ENCODE measurements at places on chromosomes 3 and 15.

GRCh38 chr15:70271422-70272088, 173.8 kb upstream of the TLE3 start:
- DNase-seq, result no peak

GRCh38 chr3:194876403-194877095, 190.9 kb downstream of the FAM43A start:
- DNase-seq, result no peak

GRCh38 chr15:51846463-51847230, 17.2 kb downstream of the TMOD3 start:
- DNase-seq, result no peak

GRCh38 chr15:56718560-56718959, 14.7 kb downstream of the ZNF280D start:
- no peak for DNase-seq

- no peak for DNase-seq
Measured at GRCh38 chr3:70065696-70066253, 66.2 kb downstream of the SAMMSON start.

DNA sequence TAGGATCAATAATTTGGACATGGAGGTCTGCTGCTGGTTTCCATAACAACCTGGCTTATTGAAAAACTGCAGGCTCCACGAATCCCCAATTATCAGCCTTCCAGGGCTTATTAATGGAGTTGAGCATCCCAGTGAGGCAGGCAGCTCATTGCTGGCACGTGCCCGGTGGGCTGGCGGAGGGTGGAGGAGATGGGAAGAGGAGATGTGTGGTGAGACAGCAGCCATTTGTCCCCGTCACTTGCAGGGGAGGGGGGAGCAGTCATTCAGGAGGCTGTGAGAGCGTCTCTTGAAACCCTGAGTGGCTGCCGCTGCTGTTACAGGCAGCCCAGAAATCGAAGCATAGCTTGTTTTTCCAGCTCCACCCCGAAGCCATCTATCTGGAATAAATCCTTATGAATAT, 70.6 kb downstream of the GAP43 start:
- DNase-seq, result no peak

DNA sequence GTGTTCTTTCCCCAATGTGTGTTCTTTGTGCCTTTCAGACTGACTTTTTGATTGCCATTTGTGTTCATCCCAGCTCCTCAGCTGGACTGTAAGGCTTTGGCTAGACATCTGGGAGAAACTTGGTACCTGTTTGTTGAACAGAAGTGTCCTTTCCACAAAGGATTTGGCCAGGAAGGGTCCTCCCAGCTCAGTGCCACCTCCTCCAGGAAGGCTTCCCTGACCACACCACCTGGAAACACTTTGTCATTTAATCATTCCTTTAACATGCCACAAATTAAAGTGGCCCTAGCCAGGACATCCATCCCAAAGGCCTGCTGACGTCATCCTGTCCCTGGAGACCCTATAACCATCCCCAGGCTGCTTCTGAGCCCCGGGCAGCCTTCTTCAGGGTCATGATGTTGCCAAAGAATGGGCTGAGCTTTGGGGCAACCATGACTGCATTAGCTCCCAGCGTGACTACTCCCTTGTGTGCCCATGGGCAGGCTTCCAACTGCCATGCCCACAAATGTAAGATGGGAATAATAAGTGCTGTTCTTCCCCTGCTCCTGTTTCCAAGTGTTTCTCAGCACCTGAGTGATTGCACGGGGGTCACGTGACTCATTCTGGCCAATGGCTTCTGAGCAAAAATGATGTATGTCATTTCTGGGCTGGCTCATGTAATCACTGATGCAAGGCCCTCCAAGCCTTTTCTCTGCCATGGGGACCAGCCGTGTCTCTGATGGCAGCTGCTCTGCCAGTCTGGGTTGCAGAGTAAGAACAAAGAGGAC, 112.5 kb upstream of the SMAD3 start:
- DNase-seq, result no peak

GRCh38 chr3:148758303-148758884, 60.7 kb downstream of the AGTR1 start:
- no peak for DNase-seq

- no peak for DNase-seq
Measured at GRCh38 chr3:114831861-114832260, 315.2 kb downstream of the ZBTB20 start.

DNA sequence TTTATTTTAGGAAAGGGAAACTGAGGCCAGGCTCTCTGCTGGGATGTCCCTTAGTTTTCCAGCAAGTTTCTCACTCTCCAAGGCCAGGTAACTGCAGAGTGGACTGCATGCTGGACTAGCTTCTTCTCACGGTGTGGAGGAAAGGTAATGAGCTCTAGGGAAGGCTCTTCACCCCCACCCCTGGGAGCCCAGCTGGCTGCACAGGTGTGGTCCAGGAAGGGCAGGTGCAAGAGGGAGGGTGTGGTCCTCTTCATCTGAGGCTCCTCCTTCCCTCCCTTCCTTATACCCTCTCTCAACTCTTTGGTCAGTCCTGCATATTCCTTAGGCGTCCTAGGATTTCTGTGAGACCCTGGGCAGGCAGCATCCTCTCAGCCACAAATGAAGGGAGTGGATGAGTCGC, 33.9 kb downstream of the RNU5B-1 start:
- DNase-seq, result no peak

GRCh38 chr3:5002871-5003247, 23.6 kb downstream of the BHLHE40 start:
- DNase-seq, result no peak

- DNase-seq, result no peak
Measured at GRCh38 chr3:169666376-169667165, 3.1 kb upstream of the MECOM start.

- no peak for DNase-seq
Measured at GRCh38 chr15:69493406-69493805, 40.8 kb downstream of the RPLP1 start.

Measured in activated naive CD4-positive, alpha-beta T cell treated with Interleukin-2 at 50 U/mL for 16 hours (primary cell).